NCI-H524 treated with DMSO at 0.1 percent for 48 hours (cell line): ENCODE measurements at places on chromosomes 7 and 10.

- no peak for DNase-seq
Observed at GRCh38 chr10:63145782-63146181, 12.7 kb downstream of the NRBF2 start.

DNA sequence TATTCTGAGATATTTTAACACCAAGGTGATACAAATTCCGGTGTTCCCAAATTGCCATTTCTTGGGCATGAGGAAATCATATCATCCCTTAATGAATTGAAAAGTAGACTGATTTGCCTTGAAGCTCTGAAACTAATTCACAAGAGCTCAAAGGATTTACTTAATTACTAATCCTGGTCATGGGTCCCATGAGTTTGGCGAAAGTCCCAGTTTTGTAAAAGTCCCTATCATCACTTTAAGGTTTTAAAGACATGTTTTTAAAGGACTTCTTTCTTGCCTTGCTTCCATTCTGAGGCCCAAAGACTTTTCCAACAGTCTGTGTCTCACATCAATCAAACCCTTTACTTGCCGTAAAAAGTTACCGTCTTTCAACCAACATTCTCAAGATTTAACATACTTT is 377.9 kb downstream of the DNAJB9 start:
- no peak for DNase-seq

DNA sequence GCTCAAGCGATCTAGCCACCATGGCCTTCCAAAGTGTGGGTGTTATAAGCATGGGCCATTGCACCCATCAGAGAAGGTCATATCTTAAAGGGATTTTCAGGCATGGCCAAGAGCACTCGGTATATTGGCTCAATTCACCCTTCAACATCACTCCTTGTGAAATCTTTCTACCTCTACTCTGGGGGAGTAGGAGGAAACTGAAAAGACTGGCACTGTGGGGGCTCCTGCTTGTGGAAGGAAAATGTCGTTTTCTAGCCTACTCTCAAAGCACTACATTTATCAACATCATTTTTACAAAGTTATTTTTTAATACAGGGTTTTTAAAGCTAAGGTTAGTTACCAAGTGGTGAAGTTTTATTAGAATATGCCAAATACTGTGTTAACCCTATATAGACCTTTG is 42.0 kb upstream of the CACNB2 start:
- DNase-seq = no peak

GRCh38 chr7:882336-883035 is 6.1 kb downstream of the GET4 start:
- DNase-seq = no peak

GRCh38 chr7:17021205-17021604 is 139.4 kb upstream of the AGR3 start:
- no peak for DNase-seq

DNA sequence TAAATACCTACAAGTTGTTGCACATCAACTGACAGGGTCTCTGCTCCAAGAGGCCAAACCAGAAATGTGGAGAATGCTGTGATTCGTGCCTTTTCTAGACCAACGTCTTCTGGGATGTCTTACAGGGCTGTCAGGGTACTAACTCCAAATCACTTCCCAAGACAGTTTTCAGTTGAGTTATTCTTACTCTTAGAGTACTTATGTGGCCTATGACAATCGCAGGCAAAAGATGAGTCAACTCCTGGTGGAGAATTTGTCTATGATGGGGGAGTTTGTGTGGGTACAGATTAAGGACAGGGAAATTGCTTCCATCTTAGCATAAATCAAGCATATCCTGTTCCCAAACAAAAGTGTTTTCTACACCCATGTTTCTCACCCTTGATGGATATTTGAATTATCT is 734.8 kb downstream of the TNS3 start:
- no peak for DNase-seq

- DNase-seq = no peak
Observed at GRCh38 chr10:123139521-123140163, 3.9 kb downstream of the HMX3 start.

- no peak for DNase-seq
Observed at GRCh38 chr10:59752278-59752940, 846 bp downstream of the MRLN start.
